Endothelial cell of umbilical vein (primary cell): ENCODE measurements at places on chromosomes 2 and 18.

GRCh38 chr2:236879416-236879963 lies 206.2 kb upstream of the COPS8 start:
- DNase-seq, result peak; percentile 58

- no peak for DNase-seq
Measured at GRCh38 chr2:57733956-57734355, 312.6 kb upstream of the VRK2 start.

DNA sequence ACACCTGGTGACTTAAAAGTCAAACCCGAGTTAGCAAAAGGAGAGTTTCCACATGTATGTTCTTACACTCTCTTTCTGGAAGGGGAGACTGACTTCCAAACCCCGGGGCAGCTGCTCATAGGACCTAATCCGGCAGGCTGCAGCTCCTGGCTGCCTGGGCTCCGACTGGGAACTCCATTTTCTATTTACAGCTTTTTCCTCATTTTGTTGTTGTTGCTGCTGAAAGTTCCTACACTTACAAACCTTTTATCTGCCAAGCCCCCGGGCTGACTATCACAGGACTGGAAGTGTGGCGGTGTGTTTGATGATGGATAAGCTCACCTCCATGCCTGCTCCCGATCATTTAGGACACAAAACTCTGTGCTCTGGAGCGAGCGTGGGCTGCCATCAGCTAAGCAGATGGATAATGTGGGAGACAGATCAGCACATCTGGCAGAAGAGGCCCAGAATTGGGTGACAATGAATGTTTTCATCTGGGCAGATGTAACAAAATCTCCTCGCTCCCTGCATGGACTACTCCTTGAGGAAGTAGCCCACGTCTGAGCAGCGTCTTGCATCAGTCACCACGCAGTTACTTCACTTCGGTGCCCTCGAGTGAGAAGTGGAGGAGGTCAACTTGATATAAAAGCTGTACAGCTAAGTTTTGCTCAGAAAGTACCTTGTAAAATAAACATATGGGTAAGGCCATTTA lies 114.4 kb upstream of the COPS8 start:
- DNase-seq, result no peak

GRCh38 chr2:104844807-104845551 lies 8.9 kb upstream of the POU3F3 start:
- DNase-seq, result no peak

DNA sequence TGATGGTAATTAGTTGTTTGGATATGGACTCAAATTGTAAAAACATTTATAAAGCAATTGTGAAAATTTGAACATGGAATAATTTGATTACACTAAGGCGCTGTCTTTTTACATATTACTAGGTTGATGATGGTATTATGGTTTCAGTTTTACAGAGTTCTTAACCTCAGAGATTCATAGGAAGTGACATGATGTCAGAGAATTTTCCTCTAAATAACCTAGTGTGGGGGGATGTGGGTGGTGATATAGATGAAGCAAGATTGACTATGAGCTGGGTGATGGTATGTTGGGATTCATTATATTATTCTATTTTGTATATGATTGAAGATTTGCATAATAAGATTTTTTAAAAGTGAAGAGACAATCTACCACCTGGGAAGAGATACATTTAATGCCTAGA lies 45.9 kb upstream of the ATP5MC3 start:
- no peak for DNase-seq

- no peak for DNase-seq
Measured at GRCh38 chr2:213145715-213146242, 5.6 kb downstream of the IKZF2 start.

DNA sequence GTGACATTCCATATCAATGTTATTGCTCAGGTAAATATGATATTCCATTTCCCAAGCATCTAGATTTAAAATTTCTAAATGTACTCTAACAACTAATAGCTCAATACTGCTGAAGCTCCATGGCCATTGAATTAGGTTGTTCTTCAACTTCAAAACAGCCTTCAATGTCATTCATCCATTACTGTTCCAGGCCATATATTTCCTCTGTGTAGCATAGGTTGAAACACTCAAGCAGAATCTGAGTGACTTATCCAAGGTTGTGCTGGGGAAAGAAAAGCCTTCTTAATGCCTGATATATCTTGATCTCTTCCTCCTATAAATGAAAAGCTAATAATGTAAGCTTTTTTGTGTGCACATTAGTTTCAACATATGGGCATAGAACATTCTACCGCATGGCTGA lies 142.1 kb upstream of the ARL4C start:
- no peak for DNase-seq

DNA sequence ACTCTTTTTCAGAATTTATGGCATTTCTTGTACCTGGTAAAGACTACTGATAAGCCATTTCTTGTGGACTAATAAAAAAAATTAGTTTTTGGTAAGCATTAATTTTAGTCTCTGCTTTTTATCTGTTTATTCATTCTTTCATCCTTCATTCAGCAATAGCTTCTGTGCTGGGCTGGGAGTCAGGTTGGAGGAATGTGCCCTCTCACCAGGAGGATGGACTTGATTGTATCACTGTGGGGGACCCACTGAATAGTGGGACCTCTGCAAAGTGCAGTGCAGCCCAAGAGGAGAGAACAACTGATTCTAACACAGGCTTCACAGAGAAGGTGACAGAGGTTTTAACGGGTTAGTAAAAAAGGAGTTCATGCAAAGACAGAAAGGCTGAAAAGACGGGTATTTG lies 39.1 kb downstream of the CDC42EP3 start:
- DNase-seq, result no peak

DNA sequence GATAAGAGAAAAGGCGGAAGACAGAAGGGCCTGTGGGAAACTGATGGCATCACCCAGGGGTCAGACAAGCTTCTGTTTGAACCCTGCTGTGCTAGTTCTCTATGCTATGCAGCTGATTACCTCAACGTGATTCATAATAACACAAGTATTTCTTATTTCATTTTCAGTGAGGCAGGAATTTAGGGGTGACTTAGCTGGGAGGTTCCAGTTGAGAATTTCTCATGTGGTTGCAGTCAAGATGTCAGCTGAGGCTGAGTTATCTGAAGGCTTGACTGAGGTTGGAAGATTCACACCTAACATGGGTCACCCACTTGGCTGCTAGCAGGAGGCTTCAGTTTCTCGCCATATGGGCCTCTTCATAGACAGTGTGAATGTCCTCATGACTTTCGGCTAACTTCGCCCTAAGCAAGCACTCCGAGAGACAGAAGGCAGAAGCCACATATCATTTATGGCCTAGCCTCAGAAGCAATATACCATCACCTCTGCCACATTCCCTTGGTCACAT lies 34.0 kb upstream of the TMEM131 start:
- DNase-seq, result no peak

DNA sequence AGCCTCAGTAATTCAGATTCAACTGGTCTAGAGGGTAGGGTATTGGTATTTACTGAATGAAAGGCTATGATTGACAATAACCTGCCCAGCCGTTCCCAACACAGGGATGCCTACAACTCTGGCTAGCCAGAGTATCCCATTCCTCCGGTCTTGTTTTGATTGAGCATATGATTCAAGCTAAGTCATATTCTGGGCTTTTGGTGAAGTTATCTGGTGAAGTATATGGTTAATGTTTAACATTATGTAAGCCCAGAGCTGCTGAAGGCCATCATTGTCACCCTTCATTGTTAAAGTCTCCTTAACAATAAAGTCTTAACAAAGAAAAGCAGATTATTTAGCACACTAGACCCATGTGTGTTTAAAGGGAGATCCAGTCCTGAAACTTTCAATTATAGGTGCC lies 152.6 kb downstream of the EXOC6B start:
- no peak for DNase-seq

- no peak for DNase-seq
Measured at GRCh38 chr2:180739070-180739469, 241.3 kb upstream of the UBE2E3 start.

GRCh38 chr2:218214116-218214515 lies 2.9 kb upstream of the ARPC2 start:
- DNase-seq, result no peak

DNA sequence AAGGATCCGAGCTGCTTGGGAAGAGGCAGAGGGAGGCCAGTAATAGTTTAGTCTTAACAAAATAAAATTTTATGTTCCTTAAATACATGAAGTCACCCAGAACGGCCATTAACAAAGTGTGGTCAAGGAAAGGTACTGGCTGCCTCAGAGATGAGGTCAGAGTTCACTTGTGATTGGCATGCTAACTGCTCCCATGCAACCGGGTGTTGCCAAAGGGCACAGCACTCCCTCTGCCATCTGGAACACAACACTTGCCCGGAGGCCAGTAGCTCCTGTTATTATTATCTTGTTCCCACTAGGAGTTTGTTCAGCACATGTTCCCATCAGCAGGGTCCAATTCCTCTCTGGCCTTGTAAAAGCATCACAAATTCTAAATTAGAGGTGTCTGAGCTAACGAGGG lies 207.0 kb downstream of the CYP26B1 start:
- no peak for DNase-seq

GRCh38 chr18:519019-519879 lies 18.7 kb upstream of the COLEC12 start:
- peak; percentile 81 for DNase-seq

DNA sequence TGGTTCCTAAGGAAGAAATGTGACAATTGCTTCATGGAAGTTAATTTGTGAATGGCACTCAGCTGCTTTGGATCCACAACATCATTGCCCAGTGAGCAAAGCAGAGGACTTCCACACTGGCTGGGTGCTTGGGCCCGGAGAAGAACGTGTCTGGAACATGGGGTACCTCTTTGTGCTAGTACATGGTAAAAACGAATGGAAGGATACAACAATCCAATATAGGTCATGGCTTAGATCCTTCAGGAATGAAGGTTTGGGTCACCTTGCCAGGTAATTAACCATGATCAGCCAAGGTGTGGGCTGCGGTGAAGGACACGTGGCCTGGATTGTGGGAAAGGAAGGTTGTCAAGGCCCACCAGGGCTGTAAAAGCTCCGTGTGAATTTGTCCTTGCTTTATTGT lies 245.9 kb upstream of the HS6ST1 start:
- DNase-seq, result no peak

DNA sequence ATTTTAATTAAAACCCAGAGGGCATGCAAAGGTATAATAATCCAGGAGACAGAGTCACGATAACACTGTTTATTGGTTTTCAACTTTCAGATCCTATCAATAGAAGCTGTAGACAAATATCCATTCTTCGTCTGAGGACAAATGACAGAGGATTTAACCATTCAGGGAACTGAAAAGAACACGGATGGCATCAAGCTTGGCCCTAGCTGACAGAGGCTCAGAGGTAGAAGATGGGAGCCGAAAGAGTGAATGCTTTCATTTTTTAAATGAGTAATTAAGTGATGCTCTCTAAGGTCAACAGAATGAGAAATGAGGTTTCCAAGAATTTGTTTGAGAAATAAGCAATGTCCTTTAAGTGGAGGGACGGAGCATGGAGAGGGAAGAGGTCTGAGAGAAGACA lies 62.1 kb downstream of the BCL2 start:
- DNase-seq, result no peak

- no peak for DNase-seq
Measured at GRCh38 chr2:229703909-229704630, 10.3 kb downstream of the DNER start.

- DNase-seq, result no peak
Measured at GRCh38 chr2:2683606-2684224, 352.6 kb upstream of the MYT1L start.

GRCh38 chr2:241933179-241933911 lies 63.8 kb downstream of the RTP5 start:
- DNase-seq, result no peak

GRCh38 chr2:1459727-1460126 lies 46.5 kb downstream of the TPO start:
- DNase-seq, result no peak

DNA sequence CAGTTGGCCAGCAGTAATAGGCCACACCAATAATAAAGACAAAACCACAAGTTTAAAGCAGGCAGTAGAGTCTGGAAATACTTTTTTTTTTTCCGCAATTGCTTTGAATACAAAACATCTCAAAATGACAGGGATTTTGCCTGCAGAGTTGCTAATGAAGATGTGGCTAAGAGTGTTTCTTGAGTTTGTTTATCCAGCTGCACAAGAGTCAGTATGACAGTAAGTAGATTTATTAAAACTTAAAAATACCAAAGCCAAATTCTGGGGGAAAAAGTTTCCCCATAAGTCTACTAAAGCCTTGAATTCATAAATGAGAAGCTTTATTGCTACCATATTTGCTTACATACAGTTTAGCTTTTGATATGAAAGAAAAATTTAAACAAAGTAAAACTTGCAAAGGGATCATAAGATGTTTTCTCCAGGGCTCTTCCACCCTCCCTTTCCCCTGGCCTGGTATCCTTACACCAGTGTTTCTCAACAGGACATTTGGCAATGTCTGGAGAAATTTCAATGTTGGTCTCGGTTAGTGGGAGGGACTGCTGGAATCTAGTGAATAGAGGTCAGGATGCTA lies 3.9 kb upstream of the DSEL start:
- DNase-seq, result no peak

GRCh38 chr2:17805717-17806363 lies 10.4 kb upstream of the MSGN1 start:
- DNase-seq, result no peak

GRCh38 chr2:62054029-62054791 lies 141.7 kb upstream of the B3GNT2 start:
- DNase-seq, result no peak

DNA sequence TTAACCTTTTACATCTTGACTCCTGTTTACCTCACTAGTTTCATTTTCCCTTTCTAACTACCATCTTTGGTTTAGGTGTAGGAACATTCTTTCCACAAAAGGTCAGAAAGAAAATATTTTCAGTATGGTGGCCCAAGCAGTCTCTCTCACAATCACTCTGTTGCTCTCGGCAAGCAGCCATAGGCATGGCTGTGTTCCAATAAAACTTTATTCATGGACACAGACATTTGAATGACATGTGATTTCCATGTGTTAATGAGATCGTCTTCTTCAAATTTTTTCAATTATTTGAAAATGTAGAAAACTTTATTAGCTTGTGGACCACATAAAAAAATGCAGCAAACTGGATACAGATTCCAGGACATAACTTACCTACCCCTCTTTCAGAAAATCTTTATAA lies 109.7 kb upstream of the CNTNAP5 start:
- no peak for DNase-seq

- no peak for DNase-seq
Measured at GRCh38 chr18:4252829-4253228, 202.3 kb downstream of the DLGAP1 start.

DNA sequence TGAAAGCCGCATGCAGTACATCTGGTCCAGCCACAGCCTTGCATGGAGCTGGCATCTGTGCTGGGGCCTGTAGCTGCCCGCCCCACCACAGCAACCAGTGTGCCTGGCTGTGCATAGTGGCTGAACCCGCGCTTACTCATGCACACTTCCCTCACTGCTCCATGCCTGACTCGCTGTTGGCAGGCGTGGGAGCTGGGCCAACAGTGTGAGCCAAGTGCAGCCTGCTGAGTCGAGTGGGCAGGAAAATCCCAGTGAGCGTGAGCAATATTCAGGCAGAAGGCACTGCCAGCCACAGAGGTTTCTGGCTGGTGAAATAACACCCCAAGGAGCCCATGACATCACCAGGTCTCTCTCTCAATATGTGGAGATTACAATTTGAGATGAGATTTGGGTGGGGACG lies 1674.1 kb upstream of the TMEFF2 start:
- no peak for DNase-seq
